ENCODE measurements at places on chromosomes 6 and 20. TPM values are rescaled to one million over a fixed set of nuclear protein-coding genes. Genes with fewer than 3 reads are reported as not detected.

DNA sequence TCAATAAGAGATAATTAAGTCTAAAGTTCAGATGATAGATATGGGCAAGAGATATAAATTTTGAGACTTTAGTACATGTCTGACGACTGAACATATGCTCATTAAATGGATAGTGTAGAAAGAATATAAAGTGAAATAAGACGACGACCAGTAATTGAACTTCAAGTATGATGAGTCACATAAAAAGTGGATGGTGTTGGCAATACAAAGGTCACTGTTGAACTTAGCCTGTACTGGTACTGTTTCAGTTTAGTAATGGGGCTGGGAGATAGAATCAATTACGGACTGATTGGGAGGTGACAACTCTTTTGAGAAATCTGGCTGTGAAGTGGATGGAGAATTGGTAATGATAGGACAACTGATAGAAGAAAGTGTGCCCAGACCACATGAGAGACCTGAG is 68.1 kb downstream of the IBTK start:
- no peak for DNase-seq

- DNase-seq, result no peak
Measured at GRCh38 chr20:22824077-22824476, 211.0 kb upstream of the SSTR4 start.

Gene EFCAB8
- total RNA-seq, result not detected

DNA sequence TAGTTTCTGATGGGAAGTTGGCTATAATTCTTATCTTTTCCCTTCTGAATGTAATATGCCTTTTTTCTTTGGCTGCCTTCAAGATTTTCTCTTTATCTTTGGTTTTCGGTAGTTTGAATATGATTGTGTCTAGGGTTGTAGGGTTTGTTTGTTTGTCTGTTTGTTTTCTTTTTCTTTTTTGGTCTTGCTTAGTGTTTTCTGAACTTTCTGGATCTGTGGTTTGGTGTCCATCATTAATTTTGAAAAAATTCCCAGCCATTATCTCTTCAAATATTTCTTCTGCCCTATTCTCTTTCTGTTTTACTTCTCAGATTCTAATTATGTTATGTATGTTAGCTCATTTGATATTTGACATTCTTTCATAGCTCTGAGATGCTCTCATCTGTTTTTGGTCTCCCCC is 79.4 kb downstream of the CHMP4B start:
- DNase-seq, result no peak

- DNase-seq, result no peak
Measured at GRCh38 chr20:9298906-9299305, 215.5 kb upstream of the LAMP5 start.

GRCh38 chr6:7769702-7770101 is 43.8 kb downstream of the BMP6 start:
- DNase-seq, result no peak

GRCh38 chr6:138560130-138560860 is 61.0 kb upstream of the NHSL1 start:
- DNase-seq, result no peak

Gene ADGRF1
- total RNA-seq, result 1.2 TPM

DNA sequence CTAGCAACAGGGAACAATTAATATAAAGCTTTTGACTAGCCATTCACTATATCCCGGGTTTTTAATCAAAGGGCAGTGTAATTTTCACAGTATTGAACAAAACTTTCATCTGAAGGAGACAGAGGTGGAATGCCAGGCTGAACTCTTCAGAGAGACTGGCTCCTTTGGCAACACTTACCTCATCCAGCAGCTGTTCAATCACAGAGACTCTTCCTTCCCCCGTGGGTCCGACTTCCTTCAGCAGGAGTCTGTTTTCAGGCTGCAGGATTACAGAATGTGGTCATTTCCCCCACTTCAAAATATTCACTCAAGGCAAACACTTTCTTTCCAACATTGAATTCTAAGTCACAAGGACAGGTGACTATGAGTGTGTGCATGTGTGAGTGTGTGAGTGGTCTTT is 76.6 kb downstream of the DZANK1 start:
- no peak for DNase-seq

- no peak for DNase-seq
Measured at GRCh38 chr20:5836569-5836968, 86.4 kb downstream of the SHLD1 start.

Gene GJA1
- 51.5 TPM for total RNA-seq

Gene SLC22A23
- total RNA-seq, result 5.2 TPM

DNA sequence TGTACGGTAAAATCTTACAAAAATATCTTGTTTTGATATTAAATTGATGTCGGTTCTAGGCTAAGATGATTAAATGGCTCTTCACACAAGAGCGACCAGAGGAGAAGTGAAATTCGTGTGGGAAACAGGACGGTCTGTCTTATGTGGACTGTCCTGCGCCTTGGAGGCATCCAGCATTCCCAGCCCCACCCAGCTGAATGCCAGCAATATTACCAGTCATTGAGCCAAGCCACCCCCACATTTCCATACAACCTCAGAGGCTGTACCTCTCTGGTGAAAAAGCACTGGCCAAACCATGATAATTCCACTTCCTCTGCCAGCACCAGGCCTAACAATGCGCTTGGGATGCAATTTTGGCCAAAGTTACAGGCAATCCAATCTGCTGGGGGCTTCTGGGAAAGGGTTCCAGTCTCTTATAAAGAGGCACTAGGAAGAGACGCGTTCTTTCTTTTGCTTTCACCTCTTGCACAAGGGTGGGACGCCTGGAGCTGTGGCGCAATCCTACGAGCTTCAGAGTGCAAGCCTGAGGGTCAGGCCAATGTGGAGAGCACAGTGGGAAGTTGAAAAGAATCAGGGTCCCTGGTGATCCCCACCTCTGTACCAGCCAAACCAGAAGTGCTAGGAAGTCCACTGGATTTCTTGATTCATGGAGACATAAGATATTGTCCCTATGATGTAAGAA is 213.1 kb downstream of the PREX1 start:
- DNase-seq, result no peak

Gene BPIFB2
- not detected for total RNA-seq

Gene TBXT
- not detected for total RNA-seq

Gene BTNL2
- not detected for total RNA-seq

- peak; percentile 99 for DNase-seq
Measured at GRCh38 chr20:32474967-32475811, 109.9 kb downstream of the NOL4L start.

DNA sequence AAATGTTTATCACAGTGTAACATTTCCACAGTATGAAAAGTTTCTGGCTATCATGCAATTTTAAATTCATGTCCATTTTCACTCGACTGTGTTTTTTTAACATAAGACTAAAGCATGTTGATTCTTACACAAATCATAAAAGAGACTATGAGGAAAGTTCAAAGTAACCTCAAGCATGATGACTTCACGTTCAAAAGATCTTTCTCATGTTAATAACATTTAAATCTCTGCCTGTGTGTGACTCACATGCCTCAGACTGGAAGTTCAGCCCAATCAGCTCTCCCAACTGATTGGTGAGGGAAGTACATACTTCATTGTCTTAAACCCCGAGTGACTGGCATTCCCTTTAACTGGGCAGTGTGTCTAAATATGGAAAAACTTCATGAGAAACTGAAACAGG is 37.4 kb downstream of the ATXN1 start:
- no peak for DNase-seq

Gene TCFL5
- total RNA-seq, result 9.4 TPM

- DNase-seq, result no peak
Measured at GRCh38 chr20:45465491-45466266, 3.9 kb upstream of the WFDC2 start.

GRCh38 chr6:99661870-99662269 is 55.2 kb downstream of the PRDM13 start:
- no peak for DNase-seq

DNA sequence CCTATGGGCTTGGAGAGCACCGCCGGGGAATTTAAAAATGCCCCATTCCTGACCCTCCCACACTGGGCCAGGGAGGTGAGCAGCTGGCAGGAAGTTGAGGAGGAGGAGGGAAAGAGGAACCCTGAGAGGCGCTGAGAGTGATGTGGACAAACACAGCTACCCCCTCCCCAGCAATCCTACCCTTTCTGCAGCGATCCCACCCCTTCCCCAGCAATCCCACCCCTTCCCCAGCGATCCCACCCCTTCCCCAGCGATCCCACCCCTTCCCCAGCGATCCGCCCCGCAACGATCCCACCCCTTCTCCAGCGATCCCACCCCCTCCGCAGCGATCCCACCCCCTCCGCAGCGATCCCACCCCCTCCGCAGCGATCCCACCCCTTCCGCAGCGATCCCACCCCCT is 111.6 kb downstream of the SYCP2 start:
- DNase-seq, result no peak

GRCh38 chr6:8829796-8830195 is 394.5 kb upstream of the SLC35B3 start:
- DNase-seq, result no peak

- no peak for DNase-seq
Measured at GRCh38 chr6:135438907-135439535, 58.5 kb downstream of the AHI1 start.

- DNase-seq, result no peak
Measured at GRCh38 chr20:45576995-45577394, 2.1 kb downstream of the WFDC8 start.

Gene PTPRA
- total RNA-seq, result 64.7 TPM

GRCh38 chr20:64079273-64080012 is at the start of gene RGS19:
Gene RGS19, minus strand, starts transcription at chr20:64079518. Its CDS starts 2,632 bp downstream, at chr20:64076886.
- peak; percentile 71 for DNase-seq

DNA sequence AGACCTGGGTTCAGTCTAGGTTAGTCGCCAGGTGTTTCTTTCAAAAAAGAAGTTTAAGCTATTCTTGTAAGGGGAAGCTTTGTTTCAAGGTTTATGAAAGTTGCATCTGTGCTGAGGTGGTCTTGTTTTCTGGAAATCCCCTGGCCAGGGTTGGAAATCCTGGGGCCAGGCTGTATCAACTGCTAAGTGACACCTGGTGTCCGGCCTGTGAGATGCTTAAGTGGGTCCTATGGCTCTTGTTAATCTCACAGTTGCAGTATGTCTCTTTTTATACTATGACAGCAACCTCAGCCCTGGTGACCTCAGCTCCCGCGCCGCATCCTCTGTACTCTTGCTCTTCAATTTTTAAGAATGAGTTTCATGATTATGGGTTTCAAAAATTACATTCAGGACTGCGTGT is 72.0 kb downstream of the CHMP4B start:
- no peak for DNase-seq

Gene RIN2
- 22.2 TPM for total RNA-seq

GRCh38 chr6:13709689-13710551 is 1.7 kb downstream of the RANBP9 start:
- no peak for DNase-seq

Gene OXT
- not detected for total RNA-seq

DNA sequence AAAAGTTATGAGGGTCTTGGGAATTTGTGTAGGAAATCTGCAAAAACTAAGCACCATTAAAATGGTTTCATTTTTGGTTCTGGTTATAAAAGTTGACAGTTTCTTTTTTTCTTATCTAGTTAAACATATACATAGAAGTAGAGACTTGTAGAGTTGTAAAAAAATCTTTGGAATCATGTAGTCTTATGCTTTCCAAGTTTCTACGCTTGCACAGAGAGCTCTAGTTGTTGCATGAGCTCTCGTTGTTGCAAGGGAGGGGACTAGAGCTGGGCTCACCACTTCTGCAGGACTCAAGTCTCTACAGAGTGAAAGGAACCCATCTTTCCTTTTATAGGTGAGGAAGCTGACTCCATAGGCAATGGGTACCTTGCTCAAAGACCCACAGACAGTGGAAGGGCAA is 21.6 kb upstream of the CCN2 start:
- no peak for DNase-seq

Gene LZTS3
- total RNA-seq, result 16.6 TPM

GRCh38 chr6:45923831-45924391 is 91.7 kb downstream of the CLIC5 start:
- no peak for DNase-seq

DNA sequence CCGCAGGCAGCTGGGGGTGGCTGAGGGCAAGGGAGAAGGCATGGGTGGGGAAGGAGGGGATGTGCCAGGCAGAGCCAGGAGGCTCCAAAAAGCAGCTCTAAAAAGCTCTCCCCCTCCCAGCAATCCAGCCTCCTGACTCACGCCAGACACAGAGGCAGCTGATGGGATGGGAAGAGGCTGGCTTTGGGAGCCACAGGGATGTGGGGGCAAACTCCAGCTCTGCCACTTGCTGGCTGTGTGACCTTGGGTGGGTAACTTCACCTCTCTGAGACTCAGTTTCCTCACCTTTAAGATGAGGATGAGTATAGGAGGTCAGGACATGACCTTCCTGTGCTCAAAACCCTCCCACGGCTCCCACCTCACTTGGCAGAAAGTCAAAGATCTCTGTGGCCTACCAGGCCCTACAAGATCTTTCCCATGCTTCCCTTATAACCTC is 148.9 kb downstream of the CEBPB start:
- no peak for DNase-seq

DNA sequence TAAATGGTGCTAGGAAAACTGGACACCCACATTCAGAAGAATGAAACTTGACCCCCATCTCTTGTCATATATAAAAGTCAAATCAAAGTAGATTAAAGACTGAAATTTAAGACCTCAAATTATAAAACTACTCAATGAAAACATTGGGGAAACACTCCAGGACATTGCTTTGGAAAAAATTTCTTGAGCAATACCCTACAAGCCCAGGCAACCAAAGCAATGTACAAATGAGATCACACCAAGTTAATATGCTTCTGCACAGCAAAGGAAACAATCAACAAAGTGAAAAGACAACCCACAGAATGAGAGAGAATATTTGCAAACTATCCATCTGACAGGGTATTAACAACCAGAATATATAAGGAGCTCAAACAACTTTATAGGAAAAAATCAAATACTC is 407.9 kb upstream of the BTBD3 start:
- no peak for DNase-seq

DNA sequence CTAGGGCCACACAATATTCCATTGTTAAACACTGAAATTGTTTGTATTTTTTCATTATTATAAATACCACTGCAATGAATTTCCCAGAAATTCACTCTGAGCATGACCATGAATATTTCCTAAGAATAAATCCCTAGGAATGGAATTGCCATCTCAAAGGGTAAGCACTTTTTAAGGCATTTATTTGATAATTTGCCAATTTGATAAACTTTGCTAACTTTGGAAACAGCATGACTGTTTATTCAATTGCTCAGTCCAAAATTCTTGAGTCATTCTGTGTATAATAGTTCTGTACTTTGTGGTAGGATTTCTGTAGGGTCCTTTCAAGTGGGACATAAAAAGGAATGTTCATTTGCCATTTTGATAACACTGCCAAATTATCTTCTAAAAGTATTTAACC is 44.2 kb upstream of the TOX2 start:
- no peak for DNase-seq

Gene RIPPLY2
- not detected for total RNA-seq

GRCh38 chr20:54340206-54340605 is 132.3 kb downstream of the PFDN4 start:
- no peak for DNase-seq

Gene WFDC5
- not detected for total RNA-seq

GRCh38 chr6:155186052-155186658 is 77.7 kb upstream of the CLDN20 start:
- no peak for DNase-seq

DNA sequence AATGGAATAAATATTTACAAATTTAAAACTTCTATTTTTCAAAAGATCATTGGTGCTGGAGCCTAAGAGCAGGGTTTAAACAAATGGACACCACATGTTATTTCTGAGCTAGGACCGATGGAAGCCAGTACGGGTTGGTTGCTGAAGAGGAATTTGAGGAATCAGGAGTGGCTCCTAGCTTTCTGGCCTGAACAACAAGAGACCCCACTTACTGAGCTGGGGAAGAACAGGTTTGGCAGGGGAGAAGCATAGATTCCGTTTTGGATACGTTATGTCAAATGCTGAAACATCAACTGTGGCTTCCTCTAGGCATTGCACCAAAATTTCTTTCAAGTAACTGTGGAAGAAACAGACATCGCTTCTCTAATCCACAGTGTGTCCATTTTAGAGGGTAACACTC is 6.7 kb downstream of the WDR27 start:
- no peak for DNase-seq

GRCh38 chr6:106899697-106900096 is 74.8 kb downstream of the CD24 start:
- no peak for DNase-seq
